ENCODE measurements at places on chromosomes 1 and 21.

- no peak for DNase-seq
These were observed 114.3 kb downstream of the GDAP2 start for GRCh38 chr1:117814856-117815797.

GRCh38 chr21:45767071-45768006 is 123.8 kb downstream of the PCBP3 start:
- DNase-seq, result no peak

GRCh38 chr1:107327446-107327845 is 186.6 kb downstream of the NTNG1 start:
- no peak for DNase-seq

DNA sequence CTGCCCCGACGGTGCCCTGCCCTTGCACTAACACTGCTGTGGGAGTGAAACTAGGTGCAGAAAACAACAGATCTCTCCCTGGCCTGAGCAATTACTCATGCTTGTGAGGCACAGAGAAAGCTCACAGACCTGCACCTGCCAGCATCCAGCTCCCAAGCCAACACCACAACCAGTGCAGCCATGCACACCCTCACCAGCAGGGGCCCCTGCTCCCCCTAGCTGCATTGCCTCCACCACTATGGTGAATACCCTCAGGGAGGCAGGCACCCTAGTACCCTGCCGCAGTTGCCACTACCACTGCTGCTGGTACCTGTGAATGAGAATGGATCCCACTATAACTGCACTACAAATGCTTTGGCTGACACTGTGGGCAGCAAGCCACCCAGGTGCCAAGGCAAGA is 7.1 kb upstream of the DIRAS3 start:
- DNase-seq, result no peak

Data from DMS79 treated with DMSO at 0.1 percent for 48 hours (cell line).